IMR-90 (cell line): ENCODE measurements at places on chromosomes 4 and X. TPM values are rescaled to one million over a fixed set of nuclear protein-coding genes. Genes with fewer than 3 reads are reported as not detected.

FRMPD3 gene
- under 0.01 TPM in 2 replicates for total RNA-seq

UBQLN2 gene
- total RNA-seq = 4.1 and 5.6 TPM in 2 replicates

GRCh38 chr4:11469650-11470437, 41.1 kb upstream of the HS3ST1 start:
- H3K27ac ChIP-seq = no peak overlapping the region
- H3K36me3 ChIP-seq = no peaks in the 10 kb centered on the region
- peaks cover 2% of the 10 kb centered on the region; the same call in 1 of the 2 replicates for H3K27me3 ChIP-seq
- no peaks in the 10 kb centered on the region for H3K4me1 ChIP-seq

RHOXF2B gene
- total RNA-seq = not detected in 2 replicates

SYTL4 gene
- total RNA-seq = 2.3 and 3.1 TPM in 2 replicates

TMSB15B gene
- total RNA-seq = 5.6 and 7.9 TPM in 2 replicates

DNA sequence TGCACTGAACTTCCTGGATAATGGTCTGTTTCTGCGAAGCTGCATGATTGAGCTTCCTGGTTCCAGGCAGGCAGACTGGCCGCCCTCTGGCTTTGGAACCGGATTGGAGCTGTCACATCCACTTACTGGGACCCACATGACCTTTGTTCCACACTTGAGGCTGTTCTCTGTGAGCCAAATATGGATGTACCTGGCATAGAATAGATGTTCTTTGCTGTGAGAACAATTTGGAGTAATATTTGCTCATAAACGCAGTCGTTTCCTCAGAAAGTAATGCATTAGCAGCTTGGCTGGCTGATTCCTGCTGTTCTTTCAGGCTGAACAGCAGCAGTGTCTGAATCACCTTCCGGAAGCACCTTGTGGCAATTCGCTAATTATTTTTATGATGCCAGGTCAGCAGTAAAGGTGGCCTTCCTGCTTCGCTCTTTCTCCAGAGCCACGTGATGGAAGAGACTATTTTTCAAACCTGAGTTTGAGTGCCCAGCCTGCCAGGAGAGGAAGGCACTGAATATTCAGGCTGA, 78.1 kb upstream of the BOD1L1 start:
- no peak overlapping the region for H3K4me3 ChIP-seq
- H3K4me1 ChIP-seq = no peaks in the 10 kb centered on the region; the same call in 1 of the 2 replicates
- no peaks in the 10 kb centered on the region for H3K27me3 ChIP-seq
- DNase-seq = no peak

JCHAIN gene
- total RNA-seq = 0.72 and 0.83 TPM in 2 replicates

MND1 gene
- total RNA-seq = 0.36 and 3.3 TPM in 2 replicates

VSIG1 gene
- not detected in 2 replicates for total RNA-seq

GRCh38 chr4:183348706-183349659, 26.8 kb upstream of the CLDN24 start:
- H3K4me3 ChIP-seq = no peak overlapping the region
- H3K27me3 ChIP-seq = no peaks in the 10 kb centered on the region
- H3K27ac ChIP-seq = peak overlapping the region; percentile 43
- H3K36me3 ChIP-seq = no peaks in the 10 kb centered on the region

DNA sequence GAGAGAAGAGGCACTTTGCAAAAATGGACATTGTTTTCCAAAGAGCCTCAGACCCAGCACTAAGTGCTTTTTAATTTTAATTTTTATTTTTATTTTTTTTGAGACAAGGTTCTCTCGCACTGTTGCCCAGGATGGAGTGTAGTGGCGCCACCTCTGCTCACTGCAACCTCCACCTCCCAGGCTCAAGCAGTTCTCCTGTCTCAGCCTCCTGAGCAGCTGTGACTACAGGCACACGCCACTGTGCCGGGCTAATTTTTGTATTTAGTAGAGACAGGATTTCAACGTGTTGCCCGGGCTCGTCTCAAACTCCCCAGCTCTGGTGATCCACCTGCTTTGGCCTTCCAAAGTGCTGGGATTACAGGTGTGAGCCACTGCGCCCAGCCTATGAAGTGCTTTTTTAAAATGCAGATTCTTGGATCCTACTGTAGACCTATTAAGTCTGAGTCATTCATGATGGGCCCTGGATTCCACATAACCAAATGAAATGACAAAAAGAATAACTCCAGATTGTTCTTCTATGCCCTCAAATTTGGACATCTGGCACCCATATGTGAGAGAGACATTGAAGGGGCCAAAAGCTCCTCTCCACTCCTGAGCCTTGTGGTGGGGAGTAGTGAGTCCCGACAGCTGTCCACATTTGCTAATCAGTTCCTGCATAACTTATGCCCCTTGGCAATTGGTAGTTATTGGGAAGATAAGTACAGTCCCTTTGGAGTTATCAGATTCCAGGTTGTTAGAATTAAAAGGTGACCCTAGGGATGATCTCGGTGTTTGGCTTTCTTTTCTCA, 3.6 kb downstream of the NOCT start:
- peaks cover 21% of the 10 kb centered on the region for H3K4me1 ChIP-seq
- H3K4me3 ChIP-seq = no peak overlapping the region
- peak; percentile 85 for DNase-seq
- no peak overlapping the region for H3K27ac ChIP-seq
- no peaks in the 10 kb centered on the region; the same call in 1 of the 2 replicates for H3K36me3 ChIP-seq
- no peaks in the 10 kb centered on the region for H3K27me3 ChIP-seq

DNA sequence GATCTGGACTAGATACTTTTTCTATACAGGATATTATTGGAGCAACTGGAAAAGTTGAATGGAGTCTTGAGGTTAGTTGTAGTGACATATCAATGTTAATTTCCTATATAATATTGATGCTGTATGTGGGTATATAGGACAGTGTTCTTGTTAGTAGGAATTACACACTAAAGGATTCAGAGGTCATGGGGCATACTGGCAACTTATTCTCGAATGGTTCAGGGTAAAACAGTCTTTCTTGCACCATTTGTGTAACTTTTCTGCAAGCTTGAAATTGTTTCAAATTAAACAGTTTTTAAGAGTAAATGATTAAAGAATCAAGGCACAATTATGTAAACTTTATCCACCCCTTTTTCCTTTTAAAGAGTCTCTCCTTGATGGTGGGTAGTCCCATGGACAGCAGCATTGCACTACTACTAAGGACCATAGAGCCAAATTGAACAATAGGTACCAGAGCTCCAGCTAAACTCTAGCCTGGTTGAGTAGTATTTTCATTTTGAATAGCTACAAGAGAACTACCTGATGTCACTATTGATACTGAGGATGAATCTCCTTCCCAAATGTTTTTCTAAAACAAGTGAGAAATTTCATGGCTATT, 70.1 kb downstream of the DMP1 start:
- no peaks in the 10 kb centered on the region for H3K36me3 ChIP-seq
- no peak overlapping the region for H3K4me3 ChIP-seq
- no peak overlapping the region for H3K27ac ChIP-seq

DNA sequence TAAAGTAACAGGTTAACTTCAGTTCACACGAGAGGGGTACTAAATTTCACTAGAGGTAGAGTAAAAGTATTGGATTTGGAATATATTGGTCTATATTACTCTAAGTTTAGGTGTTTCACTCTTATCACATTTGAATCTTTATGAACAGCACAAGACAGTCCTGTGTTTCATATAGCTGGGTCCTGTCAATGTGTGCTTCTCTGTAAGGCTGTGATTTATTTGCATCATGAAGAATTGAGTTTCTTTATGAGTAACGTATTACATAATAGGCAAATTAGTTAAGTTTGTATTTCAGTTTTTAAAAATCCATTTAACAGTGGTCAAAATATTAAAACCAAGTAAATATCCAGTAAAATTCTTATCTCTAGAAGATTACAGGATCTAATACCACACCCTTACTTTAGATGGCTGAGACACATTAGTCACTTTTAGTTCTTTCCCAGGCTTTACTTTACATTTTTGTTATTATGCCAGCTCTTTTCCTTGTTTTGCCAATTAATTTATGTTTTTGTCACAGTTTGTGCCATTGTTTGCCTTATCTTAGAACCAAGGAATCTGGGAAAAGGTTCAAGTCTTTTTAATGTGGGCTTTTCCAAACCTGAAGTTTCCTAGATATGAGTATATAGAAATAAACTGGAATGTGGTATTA, 32.1 kb downstream of the NUDT6 start:
- no peak overlapping the region for H3K27ac ChIP-seq
- H3K4me1 ChIP-seq = peaks cover 7% of the 10 kb centered on the region
- H3K27me3 ChIP-seq = no peaks in the 10 kb centered on the region
- no peak overlapping the region for H3K4me3 ChIP-seq

GRCh38 chrX:10591363-10592335, 28.7 kb downstream of the MID1 start:
- H3K36me3 ChIP-seq = 0 out of 2 replicates have a peak, but pooled peaks cover 2% of the 10 kb centered on the region
- no peaks in the 10 kb centered on the region for H3K27me3 ChIP-seq
- DNase-seq = no peak
- no peak overlapping the region for H3K4me3 ChIP-seq
- no peaks in the 10 kb centered on the region for H3K4me1 ChIP-seq

ZNF718 gene
- total RNA-seq = 1.8 and 2.2 TPM in 2 replicates
